ENCODE measurements at places on chromosomes 5 and 9.

GRCh38 chr5:6505783-6506557, 57.3 kb downstream of the UBE2QL1 start:
- DNase-seq: no peak

DNA sequence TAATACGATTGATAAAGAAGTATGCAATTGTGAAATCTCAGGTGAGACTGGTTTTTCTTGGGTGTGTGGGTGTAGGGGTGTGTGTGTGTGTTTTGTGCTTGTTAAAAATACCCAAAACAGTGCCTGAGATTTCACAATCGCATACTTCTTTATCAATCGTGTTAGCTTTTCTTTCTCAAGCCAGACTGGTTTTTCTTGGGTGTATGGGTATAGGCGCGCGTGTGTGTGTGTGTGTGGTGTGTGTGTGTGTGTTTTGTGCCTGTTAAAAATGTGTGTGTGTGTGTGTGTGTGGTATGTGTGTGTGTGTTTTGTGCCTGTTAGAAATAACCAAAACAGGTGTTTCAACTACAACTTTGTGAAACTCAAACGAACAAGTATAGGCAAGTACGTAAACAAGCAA, 53.7 kb downstream of the CERT1 start:
- no peak for DNase-seq

- DNase-seq: no peak
Observed at GRCh38 chr9:126423916-126424185, 97.2 kb downstream of the MVB12B start.

DNA sequence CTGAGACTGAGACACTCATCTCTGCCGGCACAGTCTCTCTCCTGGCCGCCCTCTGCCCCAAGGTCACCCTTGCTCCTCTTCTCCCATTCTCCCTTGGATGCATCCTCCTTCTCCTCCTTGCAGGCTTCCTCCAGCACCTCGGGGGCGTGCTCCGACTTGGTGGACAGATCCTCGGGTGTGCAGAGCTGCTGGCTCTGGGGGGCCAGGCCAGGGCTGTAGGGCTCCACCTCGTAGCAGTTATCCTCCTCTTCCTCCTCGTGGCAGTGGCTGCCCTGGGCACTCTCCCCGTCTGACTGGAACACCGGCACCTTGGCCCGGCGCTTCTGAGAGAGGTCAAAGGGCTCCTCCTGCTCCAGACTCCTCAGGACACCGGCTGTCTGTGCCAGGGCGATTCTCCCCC, 63.3 kb downstream of the ZNF366 start:
- no peak for DNase-seq

- no peak for DNase-seq
Observed at GRCh38 chr5:157449011-157449723, 10.8 kb upstream of the NIPAL4 start.

- no peak for DNase-seq
Observed at GRCh38 chr9:13387734-13388067, 108.2 kb upstream of the MPDZ start.

- no peak for DNase-seq
Observed at GRCh38 chr5:127667926-127668325, 19.0 kb downstream of the CTXN3 start.

DNA sequence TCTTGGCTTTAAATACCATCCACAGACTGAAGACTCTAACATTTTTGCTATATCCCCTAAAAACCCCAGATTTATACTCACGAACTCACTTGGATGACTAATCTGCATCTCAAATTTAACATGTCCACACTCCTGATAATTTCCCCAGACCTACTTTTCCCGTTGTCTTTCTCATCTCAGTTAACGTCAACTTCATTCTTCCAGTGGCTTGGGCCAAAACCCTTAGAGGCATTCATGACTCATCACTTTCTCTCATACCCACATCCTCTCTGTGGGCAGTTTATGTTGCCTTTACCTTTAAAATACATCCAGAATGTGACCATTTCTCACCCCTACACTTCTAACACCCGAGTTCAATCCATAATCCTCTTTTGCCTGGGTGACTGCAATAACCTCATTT, 96.7 kb downstream of the EDIL3 start:
- no peak for DNase-seq

GRCh38 chr5:112574536-112574935, 155.5 kb upstream of the EPB41L4A start:
- DNase-seq: no peak

- DNase-seq: no peak
Observed at GRCh38 chr5:143896966-143897365, 85.0 kb downstream of the HMHB1 start.

GRCh38 chr9:91736311-91736710, 213.7 kb downstream of the ROR2 start:
- DNase-seq: no peak

DNA sequence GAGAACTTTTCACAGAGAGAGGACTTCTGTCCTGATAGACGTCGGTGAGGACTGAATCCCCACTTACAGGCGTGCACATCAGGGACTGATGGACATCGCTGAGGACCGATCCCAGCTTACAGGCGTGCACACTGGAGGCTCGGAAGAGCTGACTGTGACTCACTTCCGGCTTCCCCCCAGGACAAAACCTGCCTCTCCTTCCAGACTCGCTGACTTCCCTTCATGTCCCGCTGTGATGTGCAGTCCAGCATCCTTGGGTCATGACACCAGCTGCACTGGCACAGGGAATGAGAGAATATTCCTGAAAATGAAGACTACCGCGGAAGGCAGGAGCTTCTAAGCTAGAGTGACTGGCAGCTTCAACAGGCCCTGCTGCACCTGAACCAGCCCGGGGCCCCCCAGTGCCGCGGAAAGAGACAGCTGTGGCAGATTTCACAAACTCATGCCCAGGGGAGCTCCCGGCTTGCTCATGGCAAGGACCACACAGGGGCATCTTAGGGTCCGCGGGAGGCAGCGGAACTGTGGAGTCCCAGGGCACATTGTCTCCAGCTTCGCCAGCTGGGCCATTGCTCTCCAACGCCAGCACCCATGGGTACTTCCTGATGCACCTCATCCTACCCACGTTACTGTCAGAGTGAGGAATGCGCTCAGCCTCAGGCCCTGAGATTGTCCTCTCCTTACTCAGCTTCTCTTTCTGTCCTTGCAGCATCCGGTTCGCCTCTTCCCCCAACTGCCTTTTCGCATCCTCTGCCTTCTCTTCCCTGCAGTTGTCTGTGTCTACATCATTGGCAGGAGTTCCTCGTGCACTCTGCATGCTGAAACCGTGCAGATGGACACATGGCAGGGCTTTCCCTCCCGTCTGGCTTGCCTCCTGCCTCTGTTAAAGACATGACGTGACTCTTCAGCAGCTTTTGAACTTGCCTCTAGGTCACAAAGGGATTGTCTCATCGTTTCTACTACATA, 29.5 kb downstream of the SURF6 start:
- no peak for DNase-seq

GRCh38 chr9:107465467-107466451, 23.8 kb downstream of the KLF4 start:
- DNase-seq: no peak

- DNase-seq: no peak
Observed at GRCh38 chr5:142428036-142428772, 103.4 kb upstream of the SPRY4 start.

GRCh38 chr9:123345567-123345955, 10.4 kb upstream of the CRB2 start:
- DNase-seq: no peak

GRCh38 chr9:101333926-101334702, 50.7 kb downstream of the BAAT start:
- no peak for DNase-seq

DNA sequence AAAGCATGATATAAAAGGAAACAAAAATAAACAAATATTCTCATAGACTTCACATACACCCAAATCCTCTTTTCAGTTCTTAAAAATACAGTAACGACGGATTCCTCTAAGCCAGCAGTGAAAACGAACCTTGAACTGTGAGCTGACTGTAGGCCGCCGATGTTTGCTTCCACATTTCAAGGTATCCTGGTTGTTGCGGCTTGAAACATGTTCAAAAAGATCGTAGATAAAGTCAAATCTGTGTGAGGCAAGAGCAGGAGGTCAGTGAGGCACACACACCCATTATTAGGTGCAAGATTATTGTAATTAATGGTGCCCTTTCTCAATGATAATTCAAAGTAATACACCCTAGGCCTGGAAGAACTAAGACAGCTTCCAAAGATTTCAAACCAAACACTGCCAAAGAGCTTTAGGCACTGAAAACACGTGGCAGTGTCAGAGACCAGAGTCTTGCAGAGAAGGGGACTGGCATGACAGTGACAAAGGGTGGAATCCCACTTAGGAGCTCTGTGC, 141.2 kb upstream of the RETREG1 start:
- no peak for DNase-seq

GRCh38 chr5:10973316-10973715, 212.3 kb upstream of the DAP start:
- DNase-seq: no peak

DNA sequence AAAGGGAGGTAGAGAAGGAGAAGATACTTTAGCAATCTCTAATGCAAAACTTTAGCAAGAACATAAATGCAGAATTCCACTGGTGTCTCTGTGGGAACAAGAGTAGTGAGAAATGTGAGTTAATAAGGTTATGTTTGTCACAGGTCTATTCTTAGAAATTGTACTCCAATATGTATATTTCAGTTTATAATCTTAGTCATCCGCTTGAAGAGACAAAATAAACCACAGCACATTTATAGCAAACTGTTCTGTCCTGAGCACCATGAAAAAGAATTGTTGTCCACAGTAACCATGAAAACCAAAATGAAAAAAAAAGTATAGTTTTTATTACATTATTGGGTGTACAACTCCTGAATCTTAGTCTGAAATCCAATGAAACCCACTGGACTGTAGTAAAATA, 93.6 kb upstream of the TSLP start:
- no peak for DNase-seq

DNA sequence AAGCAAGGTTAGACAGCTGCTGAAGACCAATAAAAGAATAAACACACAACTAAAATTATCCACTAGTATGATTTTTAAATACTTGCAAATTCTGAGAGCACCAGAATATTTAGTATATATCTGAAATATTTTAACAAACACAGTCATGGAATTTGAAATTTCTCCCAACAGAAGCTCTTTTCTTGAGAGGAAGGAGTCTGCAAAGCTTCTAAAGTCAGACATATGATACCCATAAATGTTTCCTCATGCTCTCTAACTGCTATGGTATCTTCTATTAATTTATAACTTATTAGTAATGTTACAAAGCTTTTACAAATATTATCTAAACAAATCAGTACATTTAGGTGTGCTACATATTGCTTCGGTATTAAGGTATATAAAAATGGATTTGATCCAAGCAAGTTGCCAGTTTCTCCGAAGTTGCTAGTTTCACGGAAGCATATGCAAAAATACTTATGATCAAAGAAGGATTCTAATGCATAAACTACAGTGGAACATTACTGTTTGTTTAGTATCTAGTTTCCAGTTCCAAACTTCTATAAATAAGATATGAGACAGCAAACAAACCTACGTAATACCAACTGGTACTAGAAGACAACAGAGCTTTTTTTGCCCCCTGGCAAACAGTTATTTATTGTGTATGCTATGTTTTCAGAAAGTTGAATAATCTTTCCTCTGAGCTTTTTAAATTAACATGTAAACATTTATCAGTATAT, 22.0 kb downstream of the FNIP1 start:
- DNase-seq: no peak

DNA sequence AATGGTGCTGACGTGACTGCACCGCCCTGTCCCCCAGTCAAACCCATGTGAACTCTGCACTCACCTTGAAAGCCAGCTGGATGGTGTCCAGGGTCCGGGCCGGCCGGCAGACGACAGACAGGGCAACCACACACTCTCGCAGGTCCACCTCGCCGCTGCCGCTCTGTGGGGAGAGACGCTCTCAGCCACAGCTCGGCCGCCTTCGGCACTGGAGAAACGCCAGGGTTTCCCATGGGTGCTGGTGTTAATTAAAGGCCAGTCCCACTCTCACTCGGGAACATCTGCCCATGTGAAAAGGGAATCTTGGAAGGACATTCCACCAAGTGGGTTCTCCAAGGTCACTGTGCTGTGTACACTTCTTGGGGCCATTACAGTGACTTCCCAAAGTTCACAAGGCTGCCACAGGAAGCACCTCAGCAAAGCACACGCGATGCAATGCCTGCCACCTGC, 25.5 kb upstream of the SLC6A3 start:
- DNase-seq: no peak

GRCh38 chr5:4087110-4087509, 491.5 kb downstream of the IRX1 start:
- DNase-seq: no peak

DNA sequence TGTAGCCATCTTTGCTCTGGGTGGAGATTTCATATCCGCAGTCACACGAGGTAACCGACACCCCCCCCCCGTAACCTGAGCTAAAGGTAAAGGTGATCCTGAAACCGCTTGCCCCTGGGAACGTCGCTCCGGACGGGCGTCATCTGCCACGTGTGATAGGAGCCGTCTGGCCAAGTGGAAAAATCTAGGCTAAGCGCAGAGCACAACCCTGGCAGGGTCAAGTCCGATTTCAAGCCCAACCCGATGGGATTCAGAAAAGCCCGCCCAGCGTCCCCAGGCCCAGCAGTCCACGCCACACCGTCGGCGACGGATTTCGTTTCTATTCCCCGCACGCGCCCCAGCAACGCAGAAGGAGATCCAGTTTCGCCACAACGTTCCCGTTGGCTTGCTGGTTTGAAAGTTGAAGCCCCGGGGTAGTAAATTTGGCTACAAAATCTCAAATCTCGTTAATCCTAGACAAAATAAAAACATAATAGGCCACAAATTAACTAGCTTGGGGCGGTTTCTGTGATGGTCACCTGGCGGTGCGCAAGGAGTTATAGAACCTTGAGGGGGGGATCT, 32.4 kb upstream of the NFIB start:
- DNase-seq: no peak

DNA sequence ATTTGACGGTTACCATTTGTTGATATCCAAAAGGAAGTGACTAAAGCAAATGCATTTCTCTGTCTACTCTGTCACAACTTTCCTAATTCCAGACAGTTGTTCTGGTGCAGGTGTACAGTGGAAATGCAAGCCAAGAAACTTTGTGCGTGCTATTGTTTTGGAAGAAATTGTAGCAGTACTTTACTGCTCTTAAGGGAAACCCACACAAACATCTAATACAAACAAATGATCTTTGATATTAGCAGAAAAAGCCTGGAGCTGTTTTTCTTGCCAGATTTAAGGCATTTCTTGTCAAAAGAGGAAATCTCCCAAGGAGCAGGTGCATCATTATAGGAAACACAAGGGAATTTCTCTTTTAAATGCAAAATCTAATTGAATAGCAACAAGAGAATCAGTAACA, 2.0 kb downstream of the SNCAIP start:
- DNase-seq: no peak

DNA sequence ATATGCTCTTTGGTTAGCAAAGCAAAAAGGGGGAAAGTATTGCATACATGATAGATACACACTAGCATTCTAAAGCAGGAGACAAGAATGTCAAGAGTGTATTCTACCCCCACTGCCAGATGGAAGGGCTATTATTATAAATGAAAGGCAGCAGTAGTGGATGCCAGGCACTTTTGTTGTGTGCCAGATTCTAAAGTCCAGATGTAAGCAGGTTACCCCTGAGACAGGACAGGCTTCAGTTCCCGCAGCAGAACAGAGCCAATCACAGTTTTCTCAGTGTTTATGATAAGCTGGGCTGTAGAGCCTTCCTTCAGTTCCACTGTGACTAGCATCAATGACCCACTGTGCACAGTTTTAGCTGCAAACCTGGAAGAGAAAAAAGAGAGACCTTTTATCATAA, 226.6 kb upstream of the TBCA start:
- no peak for DNase-seq

All from SK-N-MC (cell line).